ENCODE measurements at places on chromosomes 2 and 18.

GRCh38 chr2:29655391-29656086 lies 265.8 kb downstream of the ALK start:
- no peak for DNase-seq

GRCh38 chr2:9964334-9964980 lies 13.0 kb downstream of the GRHL1 start:
- DNase-seq: no peak

- no peak for DNase-seq
These were observed 64.8 kb downstream of the ATF2 start for GRCh38 chr2:175103191-175103590.

DNA sequence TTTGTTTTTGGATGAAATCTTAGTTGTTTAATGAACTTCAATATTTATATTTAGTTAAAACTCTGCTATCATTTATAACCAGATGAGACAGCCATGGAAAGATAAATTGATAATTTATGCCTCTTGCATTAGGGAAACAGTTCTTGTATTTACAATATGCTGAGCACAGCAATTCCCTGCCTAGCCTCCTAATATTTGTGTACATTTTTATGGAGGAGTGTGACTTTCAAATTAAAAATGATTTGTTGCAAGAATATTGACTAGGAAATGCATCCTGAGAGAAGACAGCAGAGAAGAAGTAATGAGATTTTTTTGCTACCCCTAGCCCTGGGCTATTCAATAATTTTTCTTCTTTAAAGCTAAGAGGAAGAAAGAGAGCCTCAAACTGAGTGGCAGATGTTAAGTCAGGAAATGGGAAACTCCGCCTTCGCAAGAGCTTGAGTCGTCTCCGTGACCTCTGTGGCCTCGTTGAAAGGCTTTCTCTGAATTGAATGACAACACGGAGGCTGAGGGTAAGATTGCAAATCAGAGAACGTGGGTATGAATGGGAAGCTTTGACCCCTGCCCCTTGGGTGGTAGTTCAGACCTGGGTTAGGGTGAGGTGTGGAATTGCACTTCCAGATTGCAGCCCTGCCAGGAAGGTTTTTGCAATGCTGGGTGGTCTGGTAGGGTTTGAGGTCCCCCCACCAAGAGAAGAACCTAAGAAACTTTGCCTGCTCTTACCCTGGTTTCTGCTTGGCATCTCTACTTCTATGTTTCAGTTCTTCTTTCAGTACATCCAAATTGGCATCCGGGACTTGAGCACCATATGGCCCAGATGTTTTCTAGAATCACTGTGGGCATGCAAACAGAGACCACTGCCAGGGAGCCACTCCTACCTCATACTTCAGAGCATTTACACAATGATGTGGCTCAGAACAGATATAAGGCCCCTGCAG lies 210.3 kb upstream of the RBMS1 start:
- no peak for DNase-seq

GRCh38 chr2:1676091-1676912 lies 68.0 kb downstream of the PXDN start:
- no peak for DNase-seq

DNA sequence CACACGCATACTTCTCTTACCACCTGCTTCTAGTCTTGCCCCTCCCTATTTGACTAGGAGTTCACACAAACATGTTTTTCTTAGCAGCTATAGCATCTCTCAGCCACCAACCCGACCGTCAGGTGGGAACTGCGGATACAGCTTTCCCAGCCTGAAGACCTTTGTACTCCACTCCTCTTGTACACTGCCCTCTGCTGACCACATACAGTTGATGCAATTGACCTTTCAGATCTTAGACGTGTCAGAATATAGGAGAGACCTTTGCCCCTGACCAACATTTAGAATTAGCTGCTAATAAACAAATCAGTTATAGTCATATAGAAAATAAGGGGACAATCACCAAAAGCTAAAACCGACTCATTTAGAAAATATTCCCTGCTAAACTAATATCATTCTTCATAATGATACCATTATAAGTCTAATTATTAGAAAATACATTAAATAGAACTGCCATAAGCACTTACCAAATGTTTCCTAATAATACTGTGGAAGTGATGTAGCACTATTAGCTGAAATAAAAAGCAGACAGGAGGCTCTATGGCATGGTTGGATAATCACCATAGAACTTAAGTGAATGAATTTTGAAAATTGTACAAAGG lies 208.4 kb downstream of the RAD51AP2 start:
- peak; percentile 49 for DNase-seq

- no peak for DNase-seq
These were observed 96.3 kb downstream of the EVA1A start for GRCh38 chr2:75464348-75464946.

DNA sequence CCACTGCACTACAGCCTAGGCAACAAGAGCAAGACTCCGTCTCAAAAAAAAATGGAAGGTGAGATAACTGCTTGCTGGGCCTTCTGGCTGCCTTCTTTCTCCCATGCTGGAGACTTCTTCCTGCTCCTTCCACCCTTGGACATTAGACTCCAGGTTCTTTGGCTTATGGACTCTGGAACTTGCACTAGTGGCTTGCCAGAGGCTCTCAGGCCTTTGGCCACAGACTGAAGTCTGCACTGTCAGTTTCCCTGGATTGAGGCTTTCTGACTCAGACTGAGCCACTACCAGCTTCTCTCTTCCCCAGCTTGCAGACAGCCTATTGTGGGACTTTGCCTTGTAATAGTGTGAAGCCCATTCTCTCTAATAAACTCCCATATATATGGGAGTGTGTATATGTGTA lies 118.5 kb upstream of the SLC14A2 start:
- no peak for DNase-seq

DNA sequence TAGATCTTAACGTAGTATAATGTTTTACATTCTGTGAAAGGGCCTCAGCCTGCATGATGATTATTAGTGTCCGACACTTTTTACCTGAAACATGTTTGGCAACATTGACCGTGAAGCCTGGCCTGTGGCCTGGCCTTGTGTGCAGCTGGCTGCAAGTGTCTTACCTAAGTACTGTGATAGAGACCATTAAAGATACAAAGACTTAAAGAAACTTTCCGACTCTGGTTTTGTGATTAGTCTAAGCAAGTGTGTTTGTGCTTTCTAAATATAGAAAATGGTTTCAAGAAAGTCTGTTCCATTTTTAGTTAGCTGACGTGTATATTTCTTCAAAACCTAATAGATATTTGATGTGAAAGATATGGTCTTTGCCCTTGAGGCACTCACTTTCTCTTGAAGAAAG lies 601.8 kb downstream of the LRP1B start:
- peak; percentile 67 for DNase-seq

DNA sequence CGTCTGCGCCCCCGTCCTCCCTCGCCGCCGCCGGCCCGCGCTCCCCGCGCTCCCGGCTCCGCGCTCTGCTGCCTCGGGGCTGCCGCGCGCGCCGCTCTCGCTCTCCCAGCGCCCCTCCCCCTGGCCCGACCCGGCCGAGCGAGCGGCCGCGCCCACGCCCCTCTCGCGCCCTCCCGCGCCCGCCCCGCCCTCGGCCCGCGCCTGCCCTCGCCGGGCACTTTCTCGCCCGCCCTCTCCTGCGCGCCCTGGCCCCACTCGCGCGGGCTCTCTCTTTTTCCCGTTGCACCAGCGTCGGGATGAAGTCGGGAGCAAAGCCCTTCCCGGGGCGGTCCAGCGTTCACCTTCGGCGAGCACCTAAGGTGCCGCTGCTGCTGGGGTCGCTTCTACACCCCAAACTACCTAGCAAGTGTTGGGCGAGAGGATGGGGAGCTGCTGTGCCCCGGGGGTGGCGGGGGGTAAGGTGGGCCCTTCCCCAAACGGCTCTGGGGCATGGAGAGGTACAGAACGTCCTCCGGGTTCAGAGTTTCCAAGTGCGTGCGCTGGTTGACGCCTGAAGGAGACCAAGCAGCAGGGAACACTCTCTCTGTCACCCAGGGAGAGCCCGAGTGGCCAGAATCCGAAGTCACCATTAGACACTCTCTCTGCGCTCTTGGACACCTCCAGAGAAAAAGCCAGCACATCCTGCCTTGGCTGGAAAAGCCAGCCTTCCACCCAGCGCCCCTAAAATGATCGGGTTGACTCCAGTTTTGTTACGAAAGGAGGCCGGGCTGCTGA lies at the start of gene COLEC12:
Gene COLEC12, minus strand, starts transcription at position 70 of the 774 bp plus-strand sequence. CDS start 187 bp downstream, outside the sequence.
- no peak for DNase-seq

- peak; percentile 77 for DNase-seq
These were observed 134.7 kb downstream of the TPGS2 start for GRCh38 chr18:36693931-36694620.

- DNase-seq: no peak
These were observed 38.9 kb downstream of the DHX57 start for GRCh38 chr2:38836791-38837190.

DNA sequence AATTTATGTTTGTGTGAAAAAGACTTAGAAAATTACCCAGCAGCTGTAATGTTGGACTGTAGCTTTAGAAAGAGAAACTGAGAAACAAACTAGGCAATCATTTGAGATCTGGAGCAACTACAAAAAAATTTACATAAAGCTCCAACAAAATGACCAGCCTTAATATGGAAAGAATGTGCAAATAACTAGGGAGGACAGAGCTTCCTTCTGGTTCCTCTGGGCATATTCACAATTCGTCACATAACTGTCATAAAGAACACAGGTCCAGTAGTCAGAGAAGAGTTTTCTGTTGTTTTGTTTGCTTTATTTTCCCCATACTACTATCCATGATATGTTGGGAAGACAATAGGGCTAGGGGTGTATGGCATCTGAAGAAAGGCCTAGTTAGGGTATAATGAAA lies 416.8 kb upstream of the DSEL start:
- no peak for DNase-seq

- no peak for DNase-seq
These were observed 238.6 kb downstream of the ZNF385B start for GRCh38 chr2:179622635-179623300.

GRCh38 chr2:39139511-39140237 lies 18.8 kb upstream of the SOS1 start:
- DNase-seq: no peak

- no peak for DNase-seq
These were observed 70.5 kb downstream of the ZFP36L2 start for GRCh38 chr2:43155851-43156411.

GRCh38 chr2:218002845-218003180 lies at the start of gene TNS1:
TSS of gene TNS1 (minus strand) at chr2:218002995. CDS start at chr2:218002872, 123 bp downstream.
- DNase-seq: no peak

DNA sequence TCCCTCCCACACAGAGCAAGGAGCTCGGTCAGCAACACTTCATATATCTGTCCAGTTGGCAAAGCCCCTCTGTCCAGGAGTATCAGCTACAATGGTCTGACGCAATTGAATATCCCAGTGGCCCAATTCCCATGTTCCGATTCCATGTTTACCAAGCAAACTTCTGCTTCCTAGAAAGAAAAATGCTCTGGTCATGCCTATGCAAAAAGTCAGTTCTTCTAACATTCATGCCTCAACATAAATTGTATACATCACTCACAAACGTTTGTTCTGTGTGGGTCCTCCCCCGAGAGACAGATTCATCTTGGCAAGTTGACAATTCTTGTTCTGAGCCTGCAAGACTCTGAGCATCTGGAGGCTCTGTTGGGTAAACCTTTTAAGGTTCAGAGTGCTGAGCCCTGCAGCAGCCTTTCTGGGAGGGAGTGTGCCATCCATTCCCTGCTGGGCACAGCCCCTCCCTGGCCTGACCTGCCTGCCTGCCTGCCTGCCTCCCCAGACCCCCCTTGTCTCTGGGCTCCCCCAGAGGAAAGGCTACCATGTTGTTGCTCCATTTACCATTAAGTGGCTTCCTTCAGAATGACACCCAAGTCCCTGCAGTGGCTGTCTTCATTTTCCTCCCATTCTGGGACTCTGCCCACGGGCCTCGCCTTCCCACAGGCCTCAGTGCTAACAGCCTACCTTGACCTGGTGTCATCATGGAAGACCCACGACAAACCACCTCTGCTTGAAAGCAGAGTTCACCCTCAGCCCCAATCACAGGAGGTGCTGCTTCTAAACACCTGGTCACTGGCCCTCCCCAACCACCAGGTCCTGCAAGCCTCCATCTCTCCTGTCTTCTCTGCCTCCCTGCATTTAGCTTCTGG lies 37.6 kb upstream of the TAF1B start:
- peak; percentile 58 for DNase-seq

GRCh38 chr18:24741965-24742724 lies 281.7 kb downstream of the HRH4 start:
- DNase-seq: no peak

DNA sequence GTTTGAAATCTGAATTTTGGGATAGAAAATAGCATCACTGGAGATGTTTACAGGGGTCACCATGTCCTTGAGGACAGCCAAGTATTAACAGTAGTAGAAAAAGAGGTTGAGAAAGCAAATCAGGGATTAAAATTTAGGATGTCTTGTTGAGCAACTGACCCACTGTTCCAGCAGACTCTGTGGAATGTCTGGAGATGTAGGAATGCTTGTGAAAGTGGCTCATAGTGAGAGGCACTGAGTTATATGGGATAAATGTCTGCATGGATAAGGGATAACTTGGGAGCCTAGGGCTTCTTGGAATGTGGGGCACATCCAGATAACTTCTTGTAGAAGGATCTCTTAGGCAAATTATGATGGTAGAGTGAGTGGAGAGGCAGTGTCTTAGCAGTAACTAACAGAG lies 495.0 kb downstream of the TMX3 start:
- DNase-seq: no peak

DNA sequence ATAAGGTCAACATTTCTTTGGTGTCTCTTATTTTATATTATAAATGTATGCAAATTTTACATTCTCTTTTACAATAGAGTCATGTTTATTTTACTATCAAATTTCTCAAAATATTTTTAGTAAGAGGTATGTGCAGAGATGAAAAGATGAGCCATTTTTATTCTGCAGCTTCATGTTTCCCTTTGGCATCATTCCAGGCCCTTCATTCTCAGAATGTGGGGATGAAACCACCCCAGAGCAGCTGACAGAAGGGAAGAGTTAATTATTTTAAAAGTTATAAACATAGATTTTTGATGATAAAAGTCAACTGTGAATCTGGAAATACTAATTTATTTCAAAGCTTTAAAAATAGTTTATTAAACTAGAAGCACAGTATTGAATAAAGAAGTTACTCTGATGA lies 12.8 kb upstream of the FSHR start:
- no peak for DNase-seq

DNA sequence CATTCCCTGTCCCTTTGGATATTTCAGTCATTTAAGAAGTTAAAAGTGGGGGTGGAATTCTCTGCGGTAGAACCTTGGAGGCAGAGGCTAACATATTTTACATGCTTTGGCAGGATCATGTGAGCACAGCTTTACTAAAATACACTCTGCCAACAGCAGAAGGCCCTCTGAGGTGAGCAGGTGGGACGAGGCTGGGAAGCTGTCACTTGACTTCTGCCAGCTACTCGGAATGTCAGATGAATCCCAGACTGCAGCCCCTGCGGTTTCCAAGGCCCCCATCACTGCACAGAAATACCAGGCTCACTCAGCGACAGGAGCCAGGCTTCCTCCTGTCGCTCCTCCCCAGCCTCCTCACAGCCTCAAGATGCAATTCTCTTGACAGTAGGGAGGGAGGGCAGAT lies 220.9 kb upstream of the REV1 start:
- DNase-seq: no peak

- DNase-seq: no peak
These were observed 656.6 kb downstream of the NR4A2 start for GRCh38 chr2:155675920-155676319.

- DNase-seq: no peak
These were observed 8.3 kb downstream of the SATB2 start for GRCh38 chr2:199449455-199449854.

GRCh38 chr2:185952100-185952499 lies 213.5 kb downstream of the FSIP2 start:
- DNase-seq: no peak

GRCh38 chr2:156343096-156343939 lies 10.8 kb upstream of the NR4A2 start:
- no peak for DNase-seq

- no peak for DNase-seq
These were observed 38.2 kb upstream of the ALPP start for GRCh38 chr2:232340171-232340935.

Data from LNCaP clone FGC (cell line).